ENCODE measurements at places on chromosomes 13 and 19. TPM values are rescaled to one million over a fixed set of nuclear protein-coding genes. Genes with fewer than 3 reads are reported as not detected.

The WDR88 gene
- total RNA-seq: not detected

The PABPC3 gene
- total RNA-seq: 0.14 TPM

The C19orf33 gene
- total RNA-seq: 4.1 TPM

The SMIM44 gene
- not detected for total RNA-seq

The ZNF442 gene
- 5.0 TPM for total RNA-seq

The STOML3 gene
- total RNA-seq: 0.27 TPM

DNA sequence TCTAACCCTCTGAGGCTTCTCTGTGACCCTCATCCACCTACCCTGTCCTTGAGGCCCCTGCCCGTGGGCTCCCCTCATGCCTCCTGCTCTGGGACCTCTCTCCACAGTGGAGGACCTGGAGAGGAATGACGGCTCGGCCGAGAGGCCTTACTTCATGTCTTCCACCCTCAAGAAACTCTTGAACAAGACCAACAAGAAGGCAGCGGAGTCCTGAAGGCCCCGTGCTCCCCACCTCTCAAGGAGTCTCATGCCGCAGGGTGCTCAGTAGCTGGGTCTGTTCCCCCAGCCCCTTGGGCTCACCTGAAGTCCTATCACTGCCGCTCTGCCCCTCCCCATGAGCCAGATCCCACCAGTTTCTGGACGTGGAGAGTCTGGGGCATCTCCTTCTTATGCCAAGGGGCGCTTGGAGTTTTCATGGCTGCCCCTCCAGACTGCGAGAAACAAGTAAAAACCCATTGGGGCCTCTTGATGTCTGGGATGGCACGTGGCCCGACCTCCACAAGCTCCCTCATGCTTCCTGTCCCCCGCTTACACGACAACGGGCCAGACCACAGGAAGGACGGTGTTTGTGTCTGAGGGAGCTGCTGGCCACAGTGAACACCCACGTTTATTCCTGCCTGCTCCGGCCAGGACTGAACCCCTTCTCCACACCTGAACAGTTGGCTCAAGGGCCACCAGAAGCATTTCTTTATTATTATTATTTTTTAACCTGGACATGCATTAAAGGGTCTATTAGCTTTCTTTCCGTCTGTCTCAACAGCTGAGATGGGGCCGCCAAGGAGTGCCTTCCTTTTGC lies 10.8 kb upstream of the ILF3 start:
- no peak for DNase-seq

DNA sequence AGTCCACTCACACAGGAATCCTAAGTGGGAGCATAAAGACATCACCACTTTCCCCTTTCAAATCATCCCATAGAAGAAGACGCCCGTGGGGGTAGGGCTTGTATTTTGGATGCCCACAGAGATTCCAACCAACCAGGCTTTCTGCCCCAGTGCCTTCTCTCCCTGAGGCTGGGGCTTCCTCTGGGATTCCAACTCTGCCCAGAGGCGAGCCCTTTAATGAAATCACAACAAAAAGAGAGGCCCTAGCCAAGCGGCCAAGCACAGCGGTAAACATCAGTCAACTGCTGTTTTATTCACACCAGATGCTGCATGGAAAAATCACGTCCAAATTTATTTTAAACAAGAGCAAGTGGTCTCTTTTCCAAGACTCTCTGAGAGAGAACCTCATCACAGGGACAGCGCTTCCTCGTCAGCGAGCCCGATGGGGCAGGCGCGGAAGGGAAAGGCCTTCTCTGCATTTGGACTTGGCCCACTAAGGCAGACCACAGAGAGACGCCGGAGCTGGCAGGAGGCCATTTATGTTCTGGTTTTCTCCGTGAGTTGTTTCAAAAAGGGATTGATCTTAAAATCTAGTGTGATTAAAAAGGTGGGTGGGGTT lies 31.5 kb downstream of the ADPRHL1 start:
- DNase-seq: peak; percentile 47

DNA sequence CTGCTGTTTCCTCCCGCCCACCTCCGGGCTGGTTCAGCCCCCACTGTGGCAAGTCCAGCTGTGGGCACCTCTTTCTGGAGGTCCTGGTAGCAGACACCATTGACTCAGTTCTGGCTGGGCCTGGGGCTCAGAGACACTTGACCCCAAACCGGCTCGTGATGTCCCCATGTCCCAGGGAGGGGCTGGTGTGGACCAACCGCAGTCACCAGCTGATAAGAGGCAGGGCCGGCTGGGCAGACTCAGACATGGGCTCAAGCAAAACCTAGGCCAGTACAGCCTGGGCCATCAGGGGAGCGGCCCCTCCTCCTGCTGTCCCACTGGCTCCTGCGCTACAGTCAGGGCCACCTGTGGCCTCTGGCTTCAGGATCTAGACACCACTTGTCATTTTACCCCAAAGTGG lies 19.8 kb upstream of the TMEM160 start:
- no peak for DNase-seq

DNA sequence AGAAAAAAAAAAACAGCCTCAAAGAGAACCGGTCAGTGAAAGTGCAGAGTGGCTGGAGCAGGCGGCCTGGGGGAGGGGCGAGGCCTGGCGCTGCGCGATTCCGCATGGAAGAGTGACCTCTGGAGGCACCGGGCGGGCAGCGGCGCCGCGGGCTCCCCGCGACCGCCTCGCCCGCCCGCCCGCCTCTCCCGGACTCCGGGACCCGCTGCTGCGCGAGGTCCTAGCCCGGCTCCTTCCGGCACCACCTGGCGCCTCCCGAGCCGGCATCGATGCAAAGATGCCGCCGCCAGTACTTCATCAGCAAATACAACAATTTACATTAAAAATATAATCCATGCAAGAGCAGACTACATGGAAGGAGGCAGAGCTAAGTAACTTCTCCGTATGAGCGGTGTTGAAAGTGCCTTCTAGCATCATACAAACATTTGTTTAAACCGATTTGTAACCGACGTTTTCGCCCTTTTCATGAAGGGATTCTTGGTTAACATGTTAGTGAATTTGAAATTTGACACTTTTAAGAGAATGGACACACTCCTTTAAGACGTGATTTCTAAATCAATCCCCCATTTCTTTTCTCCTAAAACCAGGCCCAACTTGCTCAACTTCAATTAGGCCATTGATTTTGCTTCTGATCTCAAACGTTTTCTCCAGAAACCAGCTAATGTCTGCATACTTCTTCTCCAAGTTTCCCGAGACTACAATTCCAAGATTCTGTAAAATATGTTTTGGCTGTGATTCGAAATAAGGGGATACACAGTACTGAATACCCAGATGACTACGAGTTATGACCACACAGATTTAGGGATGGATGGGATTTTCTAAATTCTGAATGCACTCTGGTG lies 2.1 kb downstream of the EFNB2 start:
- peak; percentile 80 for DNase-seq

DNA sequence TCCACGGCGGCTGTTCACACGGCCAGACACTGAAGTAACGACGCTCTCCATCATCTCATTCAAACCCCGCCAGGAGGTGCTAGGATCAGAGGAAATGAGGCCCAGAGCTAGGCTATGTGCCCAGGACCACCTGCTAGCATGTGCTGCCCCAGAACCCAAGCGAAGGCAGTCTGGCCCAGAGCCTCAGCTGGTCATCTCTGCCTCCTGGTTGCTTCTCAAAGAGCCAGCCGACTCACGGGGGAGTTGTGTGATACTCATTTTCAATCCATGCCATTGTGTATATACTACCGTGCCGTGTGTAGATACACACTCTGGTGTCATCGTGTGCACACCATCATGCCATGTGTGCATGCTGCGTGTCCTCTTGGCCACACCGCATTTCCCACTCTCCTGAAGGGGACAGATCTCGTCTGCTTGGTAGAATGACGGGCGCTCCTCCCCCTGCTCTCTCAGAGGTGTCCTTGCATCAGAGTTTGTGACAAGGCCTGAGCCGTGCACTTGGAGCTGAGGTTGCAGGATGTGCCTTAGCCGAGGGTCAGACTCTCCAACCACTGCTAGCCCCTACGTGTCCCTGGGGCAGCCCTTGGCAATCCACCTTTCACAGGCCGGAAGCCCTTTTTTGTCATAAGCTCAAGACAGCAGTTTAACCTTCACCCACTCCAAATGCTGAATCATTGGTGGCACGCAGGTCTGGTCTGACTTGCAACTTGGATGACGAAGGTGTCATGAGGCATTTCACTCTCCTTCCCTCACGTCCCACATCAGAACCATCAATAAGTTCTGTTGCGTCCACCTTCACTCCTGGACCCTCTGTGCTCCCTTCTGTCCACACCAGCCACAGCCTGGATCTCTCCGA lies 130.4 kb downstream of the CRYL1 start:
- no peak for DNase-seq

DNA sequence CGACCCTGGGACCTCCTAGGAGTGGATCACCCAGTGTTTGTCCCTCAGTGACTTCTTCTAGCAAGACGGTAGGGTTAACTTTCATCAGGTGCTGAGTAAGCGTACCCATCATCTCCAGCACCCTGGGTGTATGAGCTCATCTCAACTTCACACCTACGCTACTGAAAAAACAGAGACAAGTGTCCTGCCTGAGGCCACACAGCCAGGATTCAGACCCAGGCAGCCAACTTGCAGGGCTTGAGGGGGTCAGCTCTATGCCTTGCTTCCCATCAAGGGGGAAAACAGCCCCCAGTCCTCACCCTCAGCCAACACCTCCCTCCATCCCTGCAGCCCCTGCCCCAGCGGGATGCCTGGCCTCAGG lies 4.6 kb downstream of the TLE2 start:
- no peak for DNase-seq

GRCh38 chr13:112526146-112526853 lies 61.7 kb downstream of the TUBGCP3 start:
- no peak for DNase-seq
